ENCODE measurements at places on chromosomes 16 and 17. TPM values are rescaled to one million over a fixed set of nuclear protein-coding genes. Genes with fewer than 3 reads are reported as not detected.

Gene DNASE1L2
- total RNA-seq, result 0.93 TPM

Gene OR3A2
- total RNA-seq, result 0.24 TPM

Gene KIF2B
- total RNA-seq, result not detected

Gene CTRB2
- total RNA-seq, result not detected

Gene DPEP3
- total RNA-seq, result not detected

Gene PIRT
- total RNA-seq, result 0.09 TPM

Gene ARL5C
- not detected for total RNA-seq

Gene OR2C1
- total RNA-seq, result not detected

Gene TBC1D24
- total RNA-seq, result 19.4 TPM

Gene CX3CL1
- 8.0 TPM for total RNA-seq

Gene KRT33B
- total RNA-seq, result not detected

Gene CENPT
- 49.3 TPM for total RNA-seq

Gene CLEC3A
- total RNA-seq, result not detected

Gene VTN
- total RNA-seq, result 21.6 TPM

Gene TCAP
- 0.60 TPM for total RNA-seq

Gene MYCBPAP
- total RNA-seq, result not detected

Gene ZNF276
- 30.3 TPM for total RNA-seq

Gene ABCA6
- 141 TPM for total RNA-seq

Gene PRSS27
- total RNA-seq, result 0.96 TPM

Gene NDUFAB1
- total RNA-seq, result 48.5 TPM
